ENCODE measurements at places on chromosomes 3 and 15.

- no peak for DNase-seq
Measured at GRCh38 chr3:174334111-174334510, 525.0 kb upstream of the NAALADL2 start.

GRCh38 chr3:2847062-2847841 lies 262.9 kb downstream of the IL5RA start:
- no peak for DNase-seq

- no peak for DNase-seq
Measured at GRCh38 chr3:182716114-182716688, 77.1 kb upstream of the ATP11B start.

- DNase-seq, result no peak
Measured at GRCh38 chr15:68815598-68815997, 5.1 kb downstream of the ANP32A start.

DNA sequence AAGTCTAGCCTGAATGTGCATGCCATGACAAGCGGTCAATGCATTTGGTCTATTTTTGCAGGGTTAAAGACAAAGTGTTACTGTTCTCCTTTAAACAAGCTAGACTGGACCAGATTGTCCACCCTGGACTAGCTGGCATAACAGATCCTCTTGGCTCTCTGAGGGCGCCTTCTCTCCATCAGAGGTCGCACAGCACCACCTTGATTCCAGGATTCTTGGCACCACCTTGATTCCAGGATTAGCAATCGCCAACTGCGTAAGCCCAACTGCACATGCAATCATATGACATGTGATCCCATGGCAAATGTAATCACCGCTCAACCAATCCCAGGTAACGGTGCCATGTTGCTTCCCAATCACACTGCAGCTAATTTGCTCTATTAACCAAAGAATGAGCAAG lies 98.6 kb downstream of the OXNAD1 start:
- DNase-seq, result no peak

DNA sequence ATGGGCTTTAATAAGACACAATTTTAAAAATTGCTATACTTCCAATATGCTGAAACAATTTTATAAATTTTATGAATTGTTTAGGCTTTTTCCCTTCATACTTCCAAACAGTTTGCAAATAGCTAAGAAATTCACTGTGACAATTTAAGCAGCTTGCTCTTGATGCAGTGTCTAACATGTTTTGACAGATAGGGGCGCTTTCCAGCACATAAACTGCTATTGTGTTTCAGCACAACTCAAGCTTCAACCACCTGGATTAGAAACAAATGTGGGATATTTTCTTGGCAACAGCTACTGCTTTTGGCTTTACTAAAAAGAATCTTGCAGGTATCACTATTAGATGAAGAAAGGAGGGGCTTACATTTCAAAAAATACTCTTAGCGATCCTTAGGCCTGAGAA lies 565.8 kb upstream of the DPPA4 start:
- DNase-seq, result no peak

DNA sequence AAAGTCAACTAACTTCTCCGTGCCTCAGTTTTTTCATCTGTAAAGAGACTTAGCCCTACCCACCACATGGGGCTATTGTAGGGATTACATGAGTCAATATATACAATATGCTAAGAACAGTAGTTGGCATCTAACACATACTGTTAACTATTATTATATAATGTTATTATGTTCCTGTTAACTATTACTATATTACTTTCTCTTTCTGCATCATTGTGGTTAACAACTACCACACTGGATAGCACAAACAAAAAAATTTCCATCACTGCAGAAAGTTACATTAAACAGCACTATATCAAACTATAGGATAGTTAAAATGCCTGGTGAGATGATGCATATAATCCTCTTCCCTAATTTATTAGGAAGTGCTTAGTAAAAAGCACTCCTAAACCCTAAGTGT lies 23.7 kb downstream of the STAG1 start:
- no peak for DNase-seq

DNA sequence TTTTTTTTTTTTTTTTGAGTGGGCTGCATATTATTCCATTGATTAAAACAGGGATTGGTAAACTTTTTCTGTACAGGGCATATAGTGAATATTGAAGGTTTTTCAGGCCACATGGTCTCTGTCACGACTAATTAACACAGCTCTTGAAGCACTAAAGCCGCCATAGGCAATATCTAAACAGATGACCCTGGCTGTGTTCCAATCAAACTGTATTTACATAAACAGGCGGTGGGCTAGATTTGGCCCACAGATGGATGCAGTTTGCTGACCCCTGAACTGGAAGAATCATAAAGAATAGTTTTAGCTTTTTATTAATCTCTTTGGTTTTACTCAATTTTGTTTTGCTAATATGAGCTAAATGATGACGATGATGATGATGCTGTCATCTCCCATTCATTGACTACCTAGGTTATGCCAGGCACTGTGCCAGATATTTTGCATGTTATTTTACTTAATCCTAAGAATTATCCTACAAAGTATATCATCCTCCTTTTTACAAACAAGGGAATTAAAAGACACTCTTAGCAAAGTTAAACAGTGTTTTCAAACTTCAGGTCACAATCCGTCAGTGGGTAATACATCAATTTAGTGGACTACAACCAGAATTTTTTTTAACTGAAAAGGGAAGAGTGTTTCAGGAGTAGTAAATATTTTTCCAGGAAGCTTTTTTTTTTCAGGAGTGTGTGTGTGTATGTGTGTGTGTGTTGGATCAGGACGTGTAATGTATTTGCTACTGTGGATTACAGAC lies 54.3 kb downstream of the LMCD1 start:
- DNase-seq, result no peak

- no peak for DNase-seq
Measured at GRCh38 chr3:71997066-71997653, 212.2 kb upstream of the PROK2 start.

- no peak for DNase-seq
Measured at GRCh38 chr3:13145826-13146642, 72.8 kb upstream of the IQSEC1 start.
